ENCODE measurements at places on chromosomes 12 and 14.

GRCh38 chr12:5648692-5649359 lies 216.9 kb downstream of the NTF3 start:
- no peak for DNase-seq

GRCh38 chr12:58196971-58197370 lies 255.6 kb downstream of the ATP23 start:
- no peak for DNase-seq

DNA sequence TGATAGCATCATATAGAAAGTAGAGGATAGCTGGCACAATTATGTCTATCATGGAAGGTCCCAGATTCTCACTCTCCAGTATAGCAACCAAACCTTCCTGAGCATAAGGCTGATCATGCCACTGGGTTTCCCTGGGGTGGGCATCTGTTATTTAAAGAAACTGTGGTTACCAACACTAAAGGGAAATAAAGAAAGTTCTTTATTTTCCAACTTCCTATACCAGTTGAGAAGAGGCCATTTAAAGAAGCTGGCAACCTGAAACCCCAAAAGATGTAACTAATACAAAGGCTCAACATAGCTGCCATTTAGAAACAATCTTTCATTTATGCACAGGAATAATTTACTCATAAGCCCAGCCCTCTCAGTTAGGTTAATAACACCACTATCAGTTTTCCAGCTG lies 3.1 kb downstream of the BCAT1 start:
- DNase-seq: no peak

- no peak for DNase-seq
These were observed 110.0 kb upstream of the RESF1 start for GRCh38 chr12:31849090-31849687.

DNA sequence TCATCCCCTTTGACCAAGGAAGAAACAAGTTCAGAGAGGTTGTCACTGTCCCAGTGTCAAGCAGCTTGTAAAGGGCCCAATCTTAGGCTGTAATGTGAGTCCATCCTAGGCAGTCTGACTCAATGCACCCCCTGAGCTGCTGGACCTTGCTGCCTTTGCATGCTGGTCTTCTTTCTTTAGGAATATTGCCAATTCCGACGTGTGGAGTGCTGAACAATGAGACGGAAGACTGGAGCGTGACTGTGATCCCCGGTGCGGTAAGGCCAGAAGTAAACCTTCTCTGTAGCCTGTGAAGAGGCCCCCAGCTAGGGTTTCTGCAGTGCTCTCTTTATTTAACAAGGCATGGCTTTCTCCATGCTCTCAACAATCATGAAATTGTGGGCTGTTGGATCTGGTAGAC lies 963 bp downstream of the TCTN2 start:
- DNase-seq: no peak
